ENCODE measurements at places on chromosomes 6 and 20. TPM values are rescaled to one million over a fixed set of nuclear protein-coding genes. Genes with fewer than 3 reads are reported as not detected.

DNA sequence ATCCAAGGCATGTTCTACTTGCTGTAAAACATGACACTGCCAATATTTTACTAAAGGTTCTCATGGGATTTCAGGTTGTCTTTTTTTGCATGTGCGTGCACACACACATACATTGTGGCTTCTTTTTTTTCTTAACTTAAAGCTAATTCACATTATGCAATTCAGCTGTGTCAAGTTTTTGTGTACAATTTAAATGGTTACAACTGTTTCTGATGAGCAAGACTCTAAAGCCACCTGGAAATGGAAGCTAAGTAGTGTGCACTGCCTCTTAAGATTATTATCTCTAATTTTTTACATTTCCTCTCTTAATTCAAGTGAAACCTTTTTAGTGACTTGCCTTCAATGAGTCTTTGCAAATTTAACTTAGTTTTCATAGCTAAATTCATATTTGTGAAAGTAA lies 75.3 kb downstream of the TULP4 start:
- peaks cover 14% of the 10 kb centered on the region for H3K36me3 ChIP-seq
- DNase-seq: no peak
- H3K27me3 ChIP-seq: no peaks in the 10 kb centered on the region
- H3K27ac ChIP-seq: no peak overlapping the region
- H3K4me1 ChIP-seq: no peaks in the 10 kb centered on the region

RHAG gene
- total RNA-seq: not detected

- H3K36me3 ChIP-seq: no peaks in the 10 kb centered on the region
- no peaks in the 10 kb centered on the region for H3K27me3 ChIP-seq
- no peak overlapping the region for H3K27ac ChIP-seq
- no peak for DNase-seq
Measured at GRCh38 chr20:53592992-53593465, 610 bp downstream of the ZNF217 start.

PPP1R14C gene
- 0.37 TPM for total RNA-seq

GRCh38 chr20:30281584-30282197 lies 975.8 kb upstream of the DEFB115 start:
- no peak for DNase-seq
- H3K4me3 ChIP-seq: no peak overlapping the region
- H3K27ac ChIP-seq: no peak overlapping the region
- no peaks in the 10 kb centered on the region for H3K4me1 ChIP-seq
- H3K36me3 ChIP-seq: peaks cover 23% of the 10 kb centered on the region
- H3K27me3 ChIP-seq: no peaks in the 10 kb centered on the region

DNA sequence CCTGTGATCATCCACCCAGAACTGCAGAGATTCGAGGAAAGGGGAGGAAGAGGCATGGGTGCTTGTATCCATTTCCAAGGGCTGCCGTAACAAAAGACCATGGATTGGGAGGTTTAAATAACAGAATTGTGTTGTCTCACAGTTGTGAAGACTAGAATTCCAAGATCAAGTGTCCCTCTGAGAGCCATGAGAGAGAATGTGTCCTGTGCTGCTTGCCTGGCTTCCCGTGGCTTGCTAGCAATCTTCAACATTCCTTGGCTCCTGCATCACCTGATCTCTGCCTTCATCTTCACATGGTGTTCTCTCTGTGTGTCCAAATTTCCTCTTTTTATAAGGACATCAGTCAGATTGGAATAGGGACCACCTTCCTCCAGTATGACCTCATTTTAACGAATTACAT lies 69.8 kb downstream of the CDC40 start:
- no peaks in the 10 kb centered on the region for H3K27me3 ChIP-seq
- H3K27ac ChIP-seq: no peak overlapping the region
- no peaks in the 10 kb centered on the region for H3K36me3 ChIP-seq
- DNase-seq: no peak
- H3K4me1 ChIP-seq: no peaks in the 10 kb centered on the region
- H3K4me3 ChIP-seq: no peak overlapping the region

AARS2 gene
- total RNA-seq: 21.7 TPM

DNA sequence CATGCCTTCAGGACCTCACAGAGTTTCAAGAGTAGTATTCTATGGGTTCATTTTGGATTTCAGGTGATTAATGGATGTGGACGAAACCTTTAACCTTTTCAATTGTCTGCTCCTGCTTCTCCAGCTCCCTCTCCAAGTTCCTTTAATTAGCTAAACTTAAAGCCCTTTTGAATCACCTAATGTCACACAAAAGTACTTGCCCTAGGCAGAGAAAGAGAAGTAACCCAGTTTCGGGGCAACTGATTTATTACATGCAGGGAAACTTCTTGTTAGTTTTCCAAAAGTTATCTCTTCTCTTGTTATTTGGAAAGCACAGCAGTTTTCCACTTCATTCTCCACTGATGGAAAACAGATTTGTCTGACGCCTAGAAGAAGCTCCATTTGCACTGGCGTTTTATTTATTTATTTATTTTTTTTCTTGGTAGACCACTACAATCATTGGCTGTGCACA lies 407.7 kb upstream of the JARID2 start:
- DNase-seq: no peak
- H3K36me3 ChIP-seq: no peaks in the 10 kb centered on the region
- H3K27me3 ChIP-seq: no peaks in the 10 kb centered on the region
- no peak overlapping the region for H3K27ac ChIP-seq
- H3K4me1 ChIP-seq: 0 out of 2 replicates have a peak, but pooled peaks cover 3% of the 10 kb centered on the region

SCRT2 gene
- not detected for total RNA-seq

GLP1R gene
- 0.85 TPM for total RNA-seq

DNA sequence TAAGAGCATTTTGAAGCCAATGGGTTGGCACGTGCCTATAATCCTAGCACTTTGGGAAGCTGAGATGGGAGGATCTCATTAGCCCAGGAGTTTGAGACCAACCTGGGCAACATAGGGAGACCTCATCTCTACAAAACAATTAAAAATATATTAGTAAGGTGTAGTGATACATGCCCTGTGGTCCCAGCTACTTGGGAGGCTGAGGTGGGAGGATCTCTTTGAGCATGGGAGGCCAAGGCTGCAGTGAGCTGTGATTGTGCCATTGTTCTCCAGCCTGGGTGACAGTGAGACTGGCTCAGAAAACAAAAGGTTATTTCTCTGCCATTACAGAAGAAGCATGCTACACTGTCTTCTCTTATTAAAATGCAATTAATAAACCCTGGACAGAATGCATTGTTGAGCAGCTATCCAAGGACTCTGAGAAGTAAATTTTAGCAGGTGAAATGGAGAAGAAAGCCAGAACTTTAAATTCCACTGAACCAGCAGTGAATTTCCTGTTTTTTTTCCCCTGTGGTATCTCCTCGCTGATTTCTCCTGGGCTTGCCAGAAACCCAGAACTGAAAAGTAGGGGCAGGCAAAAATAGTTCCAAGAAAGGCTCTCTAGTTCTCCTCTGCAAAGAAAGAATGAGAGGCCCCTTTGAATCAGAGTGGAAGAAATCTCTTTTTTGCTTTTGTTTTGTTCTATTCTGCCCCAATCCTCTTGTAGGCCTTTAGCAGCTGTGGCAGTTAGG lies 8.4 kb downstream of the AMD1 start:
- H3K4me3 ChIP-seq: no peak overlapping the region
- H3K36me3 ChIP-seq: peaks cover 22% of the 10 kb centered on the region
- no peak for DNase-seq
- H3K27me3 ChIP-seq: no peaks in the 10 kb centered on the region

GRCh38 chr20:53321596-53321995 lies 272.0 kb downstream of the ZNF217 start:
- no peaks in the 10 kb centered on the region for H3K4me1 ChIP-seq
- DNase-seq: no peak
- no peak overlapping the region for H3K27ac ChIP-seq
- H3K27me3 ChIP-seq: no peaks in the 10 kb centered on the region
- no peak overlapping the region for H3K4me3 ChIP-seq

NKAIN4 gene
- 20.9 TPM for total RNA-seq

DNA sequence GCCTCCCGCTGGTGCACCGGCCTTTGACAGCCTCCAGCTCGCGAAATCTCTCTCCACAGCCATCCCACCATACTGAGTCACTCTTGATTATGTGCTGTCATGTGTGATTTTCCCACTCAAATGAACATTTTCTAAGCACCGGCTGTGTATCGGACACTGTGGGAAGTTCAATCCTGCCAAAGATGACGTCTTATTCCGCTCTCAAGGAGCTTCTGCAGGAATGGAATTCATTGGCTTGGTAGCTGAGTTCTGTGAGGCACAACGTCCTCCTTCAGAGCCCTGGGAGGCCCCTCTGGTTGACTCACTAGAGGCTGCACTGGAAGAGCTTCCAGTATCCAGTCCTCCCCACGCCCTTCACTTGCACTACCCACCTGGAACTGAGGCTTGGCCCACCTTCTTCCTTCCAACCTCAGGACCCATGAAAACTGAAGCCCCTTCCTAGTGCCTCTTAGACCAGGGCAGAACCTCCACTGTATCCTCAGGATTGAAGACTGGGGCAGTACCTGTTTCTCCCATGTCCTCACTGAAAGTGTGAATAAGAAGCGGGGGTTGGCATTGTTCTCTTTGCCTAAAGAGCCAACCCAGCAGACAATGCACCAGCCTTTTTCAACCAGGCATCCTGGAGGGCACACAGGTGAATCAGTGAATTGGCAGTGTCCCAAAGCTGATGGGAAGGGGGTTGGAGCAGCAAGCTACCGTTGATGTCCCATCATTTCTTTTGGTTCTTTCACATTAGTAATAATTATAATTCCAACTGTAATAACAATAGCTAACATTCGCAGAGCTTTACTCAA lies 1.7 kb downstream of the UNC5CL start:
- no peaks in the 10 kb centered on the region for H3K4me1 ChIP-seq
- DNase-seq: no peak
- H3K4me3 ChIP-seq: no peak overlapping the region

DNA sequence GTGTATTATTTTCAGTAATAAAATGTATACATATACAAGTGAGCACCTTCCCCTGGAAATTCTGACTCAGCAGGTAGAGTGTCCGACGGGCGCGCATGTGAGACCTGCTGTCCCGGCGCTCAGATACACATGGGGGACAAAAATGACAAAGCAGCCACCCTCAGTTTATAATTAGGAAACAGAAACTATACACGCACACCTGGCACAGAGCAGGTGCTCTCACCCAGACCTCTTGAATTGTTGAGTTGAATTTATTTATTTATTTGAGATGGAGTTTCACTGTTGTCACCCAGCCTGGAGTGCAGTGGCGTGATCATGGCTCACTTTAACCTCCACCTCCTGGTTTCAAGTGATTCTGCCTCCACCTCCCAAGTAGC lies 180.4 kb downstream of the ZDHHC14 start:
- H3K27me3 ChIP-seq: no peaks in the 10 kb centered on the region
- no peak for DNase-seq
- H3K36me3 ChIP-seq: peaks cover 2% of the 10 kb centered on the region
- no peak overlapping the region for H3K4me3 ChIP-seq
- no peak overlapping the region for H3K27ac ChIP-seq

GRIK2 gene
- 0.90 TPM for total RNA-seq

DNA sequence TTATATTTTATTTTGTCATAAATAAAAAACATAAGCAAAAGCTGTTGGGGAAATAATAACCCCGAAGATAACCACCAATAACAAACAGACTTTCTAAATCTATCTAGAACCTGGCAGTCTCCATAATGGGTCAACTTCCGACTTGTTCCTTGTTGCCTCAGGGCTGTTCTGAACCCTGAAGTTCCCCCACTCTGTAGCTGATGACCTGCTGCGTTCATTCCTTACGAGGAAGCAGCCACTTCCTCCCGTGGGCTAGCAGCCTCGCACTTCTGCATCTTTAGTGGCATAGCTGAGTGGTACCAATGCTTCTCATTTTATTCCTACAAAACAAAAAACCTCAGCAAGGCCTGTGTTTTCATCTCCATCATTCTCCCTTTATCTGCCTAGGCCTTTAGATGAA lies 103.0 kb downstream of the PLEKHG1 start:
- H3K4me3 ChIP-seq: no peak overlapping the region
- no peak for DNase-seq
- no peak overlapping the region for H3K27ac ChIP-seq

- H3K27me3 ChIP-seq: no peaks in the 10 kb centered on the region
- H3K4me1 ChIP-seq: peaks cover 11% of the 10 kb centered on the region
- no peak overlapping the region for H3K27ac ChIP-seq
- no peaks in the 10 kb centered on the region for H3K36me3 ChIP-seq
- no peak for DNase-seq
- H3K4me3 ChIP-seq: no peak overlapping the region
Measured at GRCh38 chr6:18391023-18391422, 3.9 kb downstream of the RNF144B start.

- peak; percentile 88 for DNase-seq
- H3K4me3 ChIP-seq: peak overlapping the region; percentile 93
- H3K36me3 ChIP-seq: no peaks in the 10 kb centered on the region
- no peak overlapping the region for H3K27ac ChIP-seq
- H3K27me3 ChIP-seq: no peaks in the 10 kb centered on the region
- H3K4me1 ChIP-seq: peaks cover 11% of the 10 kb centered on the region
Measured at GRCh38 chr6:41733707-41734665, 1.4 kb downstream of the TFEB start.

TTK gene
- total RNA-seq: 46.4 TPM

- H3K36me3 ChIP-seq: peaks cover 3% of the 10 kb centered on the region
- no peak for DNase-seq
- H3K4me1 ChIP-seq: no peaks in the 10 kb centered on the region
- no peak overlapping the region for H3K27ac ChIP-seq
Measured at GRCh38 chr6:168597471-168597875, 156.5 kb downstream of the SMOC2 start.

- no peak for DNase-seq
- H3K27me3 ChIP-seq: no peaks in the 10 kb centered on the region
- H3K4me3 ChIP-seq: no peak overlapping the region
Measured at GRCh38 chr20:21145424-21145823, 19.5 kb downstream of the KIZ start.

DNA sequence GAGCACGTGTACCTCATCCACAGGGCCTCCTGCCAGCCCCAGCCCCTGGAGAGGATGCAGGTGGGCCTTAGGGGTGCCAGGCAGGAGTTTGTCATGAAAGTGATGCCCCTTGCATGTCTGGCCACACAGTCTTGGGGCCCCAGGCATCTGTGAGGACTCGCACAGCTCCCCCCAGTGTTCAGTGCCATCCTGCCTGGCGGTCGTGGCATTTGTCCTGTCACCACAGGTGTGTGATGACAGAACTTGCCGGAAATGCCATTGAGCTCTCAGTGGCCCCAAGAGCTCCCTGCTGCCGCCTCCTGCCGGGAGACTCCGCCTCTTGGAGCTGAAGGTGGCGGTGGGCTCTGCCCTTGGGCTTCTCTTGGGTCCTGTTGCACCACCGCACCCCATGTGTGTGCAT lies 30.6 kb upstream of the ADRM1 start:
- DNase-seq: no peak
- no peak overlapping the region for H3K4me3 ChIP-seq
- no peaks in the 10 kb centered on the region for H3K27me3 ChIP-seq
- peaks cover 49% of the 10 kb centered on the region for H3K36me3 ChIP-seq
- no peak overlapping the region for H3K27ac ChIP-seq

RALGAPB gene
- total RNA-seq: 28.5 TPM

GRCh38 chr6:37218061-37218460 lies 39.5 kb upstream of the TBC1D22B start:
- no peaks in the 10 kb centered on the region for H3K27me3 ChIP-seq
- H3K4me3 ChIP-seq: no peak overlapping the region

GRCh38 chr20:34124469-34125249 lies 12.6 kb upstream of the EIF2S2 start:
- H3K4me3 ChIP-seq: no peak overlapping the region
- no peaks in the 10 kb centered on the region for H3K27me3 ChIP-seq
- DNase-seq: no peak
- no peaks in the 10 kb centered on the region for H3K36me3 ChIP-seq
- H3K27ac ChIP-seq: no peak overlapping the region
- H3K4me1 ChIP-seq: no peaks in the 10 kb centered on the region

Data from H9 (cell line).